ENCODE measurements at places on chromosomes 11 and 22. TPM values are rescaled to one million over a fixed set of nuclear protein-coding genes. Genes with fewer than 3 reads are reported as not detected.

The FIBIN gene
- 98.5 TPM for total RNA-seq

The KCNE3 gene
- total RNA-seq, result 0.72 TPM

The GTPBP1 gene
- total RNA-seq, result 37.7 TPM

The NCR3LG1 gene
- 9.4 TPM for total RNA-seq

The DDIAS gene
- 1.8 TPM for total RNA-seq

The IFITM10 gene
- total RNA-seq, result 159 TPM

The HORMAD2 gene
- total RNA-seq, result not detected

The PRR33 gene
- not detected for total RNA-seq

The DGCR6L gene
- 47.2 TPM for total RNA-seq

The UVRAG gene
- 15.7 TPM for total RNA-seq

The NAALAD2 gene
- 1.1 TPM for total RNA-seq

DNA sequence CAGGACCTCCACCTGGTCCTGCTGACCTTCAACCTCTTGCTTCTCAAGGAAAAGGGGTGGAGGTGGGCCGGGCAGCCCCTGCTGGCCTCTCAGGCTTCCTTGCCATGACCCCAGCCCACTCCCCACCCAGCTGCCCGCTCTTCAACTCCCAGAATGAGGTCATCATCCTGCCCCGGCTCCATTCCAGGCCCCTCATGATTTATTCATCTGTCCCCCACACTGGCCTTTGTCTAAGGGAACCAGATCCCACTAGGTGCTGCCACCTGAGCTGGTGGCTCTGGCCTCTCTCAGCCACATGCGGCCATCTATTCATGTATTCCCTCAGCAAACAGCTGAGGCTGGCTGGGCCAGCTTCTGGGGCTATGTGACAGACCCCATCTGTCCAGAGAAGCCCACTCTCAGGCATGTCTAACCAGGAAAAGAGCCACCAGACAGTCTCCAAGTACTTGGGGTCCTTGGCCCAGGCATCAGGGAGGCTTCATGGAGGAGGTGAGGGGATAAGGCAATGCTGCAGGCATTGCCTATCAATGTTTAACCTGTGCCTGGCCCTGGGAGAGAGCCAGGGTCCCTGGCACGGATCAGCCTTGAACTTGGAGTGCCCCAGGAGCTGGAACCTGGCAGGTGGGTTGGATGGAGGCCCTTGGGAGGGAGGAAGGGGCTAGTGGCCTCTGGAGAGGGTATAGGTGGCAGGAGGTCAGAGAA, 2.2 kb upstream of the CABP2 start:
- no peak for DNase-seq

- DNase-seq, result no peak
These were observed 199.5 kb downstream of the MYO18B start for GRCh38 chr22:25941365-25941960.

DNA sequence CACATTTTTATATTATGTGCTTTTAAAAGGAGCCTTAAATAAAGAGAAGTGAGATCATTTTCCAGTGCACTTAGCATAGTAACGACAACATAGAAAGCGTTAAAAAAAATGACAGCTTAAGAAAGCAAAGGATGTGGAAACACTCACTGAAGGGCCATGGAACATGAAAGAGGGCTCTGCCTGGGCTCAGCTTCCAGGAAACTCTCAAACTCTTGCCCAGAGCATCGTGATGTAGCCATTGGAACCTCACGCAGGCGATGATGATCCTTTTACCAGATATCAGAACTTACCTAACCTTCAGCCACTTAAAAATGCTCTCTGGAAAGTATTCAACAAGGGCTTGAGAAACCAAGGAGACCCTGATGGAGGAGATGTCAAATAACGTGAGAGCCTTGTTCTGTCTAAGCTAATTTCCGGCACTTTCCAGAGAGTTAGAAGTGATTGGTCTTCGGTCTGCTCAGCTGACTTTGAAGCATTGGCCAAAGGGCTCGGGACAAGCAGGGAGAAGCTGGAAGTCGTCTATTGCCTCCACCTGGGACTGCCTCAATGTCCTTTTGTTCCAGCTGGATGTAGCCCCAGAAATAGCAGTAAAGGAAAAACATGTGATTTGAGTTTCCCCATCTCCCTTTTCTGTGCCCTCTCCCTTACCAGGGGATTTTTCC, 21.5 kb upstream of the ETS1 start:
- DNase-seq, result no peak

DNA sequence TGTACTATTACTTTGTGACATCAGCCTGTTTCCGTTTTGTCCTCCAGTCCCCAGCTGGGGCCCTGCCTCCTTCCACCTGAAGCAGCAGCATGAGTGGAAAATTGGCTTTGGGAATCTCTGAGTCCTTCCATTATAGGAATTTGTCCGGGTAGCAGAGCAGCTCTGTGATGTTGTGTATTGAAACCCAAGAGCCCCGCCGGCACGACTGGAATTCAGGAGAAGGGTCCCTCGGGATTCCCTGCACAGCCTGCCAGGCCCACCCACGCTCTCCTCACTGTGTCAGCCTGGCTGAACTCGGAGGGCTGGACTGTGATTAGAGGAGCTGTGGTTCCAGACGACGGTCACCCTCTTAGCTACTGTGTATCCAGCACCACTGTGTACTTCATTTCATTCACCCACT, 18.8 kb upstream of the TSPAN18 start:
- DNase-seq, result no peak

DNA sequence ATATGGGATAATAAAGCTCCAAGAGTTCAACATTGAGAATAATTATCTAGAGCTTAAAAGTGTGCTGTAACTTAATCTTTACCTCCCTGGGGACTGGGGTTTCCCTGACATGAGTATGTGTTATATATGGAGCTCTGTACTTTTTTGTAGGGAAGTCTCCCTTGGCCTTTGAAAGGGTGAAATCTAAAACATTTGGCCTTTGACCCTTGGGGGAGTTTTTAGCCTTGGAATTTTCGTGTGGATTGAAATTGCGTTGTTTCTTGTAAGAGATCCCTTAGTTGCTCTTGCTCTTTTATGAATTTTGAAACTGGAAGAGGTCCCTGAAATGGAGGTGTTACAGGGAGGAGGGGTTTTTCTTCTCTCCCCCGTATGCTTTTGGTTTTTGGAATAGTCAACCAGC, 450.0 kb downstream of the NELL1 start:
- DNase-seq, result no peak

DNA sequence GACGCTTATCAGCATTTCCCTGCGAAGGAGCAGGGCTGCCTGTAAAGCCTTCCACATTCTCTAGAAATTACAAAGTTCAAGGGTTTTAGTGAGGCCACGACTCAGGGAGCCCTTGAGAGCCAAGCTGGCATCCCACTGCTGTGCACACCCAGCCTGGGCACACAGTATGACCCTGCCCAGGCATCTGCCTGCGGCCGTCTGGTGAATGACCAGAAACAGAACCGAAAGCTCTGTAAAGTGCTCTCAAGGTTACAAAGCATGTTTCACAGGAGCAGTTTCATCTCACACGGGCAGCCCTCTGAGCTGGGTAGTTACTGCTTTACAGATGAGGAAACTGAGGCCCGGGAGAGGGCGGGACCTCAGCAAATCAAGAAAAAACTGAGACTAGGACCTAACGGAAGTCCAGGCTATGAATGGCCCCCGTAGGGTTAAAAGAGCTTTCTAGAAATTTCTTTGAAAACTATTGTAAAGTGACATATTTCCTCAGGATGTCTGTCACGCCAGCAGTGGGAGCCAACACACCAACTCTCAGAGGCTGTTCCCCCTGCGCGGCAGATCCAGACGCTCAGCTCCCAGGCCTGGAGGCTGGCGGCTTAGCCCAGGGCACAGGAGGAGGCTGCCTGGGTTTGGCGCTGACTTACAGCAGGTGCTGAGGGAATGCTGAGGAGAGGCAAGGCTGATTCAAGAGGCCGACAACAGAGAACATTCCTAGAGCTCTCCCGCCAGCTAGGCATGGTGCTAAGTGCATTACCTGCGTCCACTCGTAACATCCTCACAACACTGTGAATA, 7.7 kb upstream of the TCF20 start:
- DNase-seq, result peak; percentile 50

GRCh38 chr11:63680834-63681320, 423 bp upstream of the RTN3 start:
- DNase-seq, result no peak

DNA sequence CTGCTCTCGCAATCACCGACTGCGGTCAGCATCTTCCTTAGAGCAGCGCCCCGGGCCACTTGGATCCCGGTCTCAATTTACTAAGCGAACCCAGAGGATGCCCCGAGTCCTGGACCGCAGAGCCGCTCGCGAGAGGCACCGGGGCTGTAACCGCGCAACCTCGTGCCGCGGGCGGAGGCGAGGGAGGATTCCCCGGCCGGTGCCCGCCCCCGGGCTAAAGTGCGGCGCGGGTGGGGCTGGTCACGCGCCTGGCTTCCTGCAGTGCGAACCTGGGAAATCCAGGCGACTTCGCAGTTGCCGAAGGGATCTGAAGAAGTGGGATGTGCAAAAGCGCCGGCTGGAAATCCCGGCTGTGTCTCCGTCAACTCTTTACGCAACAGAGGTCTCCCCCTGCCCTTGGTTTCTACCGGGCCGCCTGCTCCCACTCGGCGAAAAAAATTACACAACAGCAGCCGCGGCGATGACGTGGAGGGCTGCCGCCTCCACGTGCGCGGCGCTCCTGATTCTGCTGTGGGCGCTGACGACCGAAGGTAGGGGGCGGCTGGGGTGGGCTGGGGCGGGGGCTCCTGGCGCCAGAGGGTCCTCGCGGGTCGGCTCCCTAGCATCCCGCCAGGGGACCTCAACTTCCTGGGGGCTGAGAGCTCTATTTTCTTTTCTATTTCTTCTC, at the start of gene NCR3LG1:
NCR3LG1 (plus strand) TSS at position 291 of the 667 bp plus-strand sequence; CDS start at position 461, 170 bp downstream.
- no peak for DNase-seq

DNA sequence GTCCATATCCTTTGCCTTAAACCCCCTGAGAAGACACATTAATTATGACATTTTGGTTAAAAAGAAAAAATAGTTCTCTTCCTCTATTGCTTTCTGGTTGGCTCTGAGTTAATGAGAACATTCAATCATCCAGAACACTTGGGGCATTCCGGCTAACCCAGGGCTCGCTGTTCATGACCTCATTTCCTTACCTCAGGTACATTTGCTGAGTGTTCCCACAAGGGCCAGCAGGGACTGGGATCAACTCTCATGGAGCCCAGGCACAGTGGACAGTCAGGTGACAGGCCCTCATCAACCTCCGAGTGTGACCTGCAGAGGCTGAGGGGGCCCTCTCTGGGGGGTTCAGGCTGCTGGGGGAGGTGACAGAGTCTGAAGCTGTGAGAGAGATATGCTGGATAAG, 98.9 kb downstream of the MYO18B start:
- no peak for DNase-seq

DNA sequence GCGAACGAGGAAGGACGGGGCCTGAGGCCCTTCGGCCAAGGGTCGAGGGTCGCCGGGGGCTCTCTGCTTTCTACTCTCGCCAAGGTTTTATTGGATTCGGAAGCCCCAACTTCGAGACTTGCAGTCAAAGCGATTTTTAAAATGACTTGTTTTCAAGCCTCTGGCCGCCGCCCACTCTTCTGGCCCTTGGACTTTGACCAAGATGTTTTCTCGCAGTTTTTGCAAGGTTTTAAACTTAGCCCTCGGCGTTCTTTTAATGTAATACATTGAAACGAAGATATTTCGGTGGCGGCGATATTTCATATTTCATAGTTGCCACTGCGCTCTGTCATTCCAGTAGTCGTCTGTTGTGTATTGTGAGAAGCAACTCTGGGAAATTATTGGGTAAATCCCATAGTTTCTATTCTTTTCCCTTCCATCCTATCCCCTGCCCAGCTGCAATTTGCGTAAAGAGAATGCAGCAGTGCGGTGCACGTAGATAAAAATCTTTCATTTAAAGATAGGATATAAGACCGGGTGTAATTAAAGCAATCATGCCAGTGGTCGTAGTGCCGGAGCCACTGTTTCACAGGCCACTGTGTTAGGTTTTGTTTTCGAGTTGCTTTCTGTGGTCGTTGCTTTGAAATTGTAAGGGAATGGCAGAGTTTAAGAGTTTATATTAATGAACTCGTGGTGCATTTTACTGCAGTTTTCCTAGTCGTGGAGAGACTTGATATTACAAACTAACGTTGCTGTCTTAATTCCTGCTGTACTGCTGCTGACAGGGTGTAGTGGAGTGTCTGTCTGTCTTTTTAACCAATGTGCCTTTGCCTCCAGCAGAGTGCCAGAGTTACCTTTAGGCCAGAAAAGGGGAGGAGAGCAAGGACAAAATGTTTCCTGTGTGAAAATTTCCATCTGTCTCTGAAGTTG, 702 bp downstream of the BIRC2 start:
- no peak for DNase-seq

DNA sequence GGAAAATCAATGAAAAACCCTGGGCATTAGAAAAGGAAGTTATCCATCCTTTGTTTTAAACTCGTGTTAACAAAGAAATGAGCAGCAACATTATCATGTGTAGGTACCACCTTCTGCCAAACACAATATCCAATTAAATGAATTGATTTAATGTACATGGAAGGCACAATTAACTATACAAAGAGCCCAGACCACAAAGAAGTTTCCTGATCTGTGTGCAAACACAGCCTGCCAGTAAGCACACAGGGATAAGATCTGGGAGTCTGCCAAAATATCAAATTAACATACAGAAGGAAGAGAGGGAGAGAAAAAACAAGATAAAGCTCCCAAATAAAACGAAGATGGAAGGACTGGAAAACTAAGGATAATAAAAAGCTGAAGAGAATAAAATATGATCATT, 54.1 kb upstream of the SLC25A1 start:
- DNase-seq, result no peak

DNA sequence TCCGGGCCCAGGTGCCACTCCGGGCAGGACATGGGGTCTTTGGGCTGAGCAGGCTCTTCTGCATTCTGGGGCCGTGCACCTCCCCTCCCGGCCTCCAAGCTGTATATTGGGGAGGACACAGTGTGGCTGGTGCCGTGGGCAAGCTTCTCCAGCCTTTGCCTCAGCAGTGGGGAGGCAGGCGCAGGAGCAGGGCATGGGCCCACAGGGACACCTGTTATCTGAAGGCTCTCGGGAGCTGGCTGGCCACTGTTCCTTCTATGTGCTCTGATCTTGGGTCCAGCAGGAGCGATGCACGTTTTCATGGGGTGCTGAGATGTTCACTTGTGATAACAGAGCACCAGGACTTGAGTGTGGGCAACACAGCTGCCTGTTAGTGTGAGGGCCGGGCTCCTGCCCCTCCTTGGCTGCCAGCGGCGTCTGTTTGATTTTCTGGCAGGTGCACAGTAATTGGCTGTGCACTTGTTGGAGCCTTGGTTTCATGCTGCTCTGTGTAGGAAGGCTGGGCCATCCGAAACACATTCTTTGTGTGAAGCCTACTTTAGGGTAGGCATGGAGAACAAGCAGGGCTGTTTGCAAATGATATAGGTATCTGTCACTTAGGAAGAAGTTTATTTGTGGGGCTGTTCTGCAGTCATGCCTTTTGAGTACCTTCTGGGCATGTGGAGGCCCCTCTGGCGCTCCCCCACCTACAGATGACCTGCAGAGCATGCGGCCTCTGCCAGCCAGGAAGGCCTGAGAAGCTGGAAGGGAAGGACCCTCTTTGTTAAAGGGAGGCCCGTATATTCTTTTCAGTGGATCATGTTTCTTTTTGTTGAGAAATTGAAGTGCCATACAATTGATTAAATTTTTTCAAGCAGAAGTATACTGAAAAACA, 201.5 kb downstream of the TBC1D22A start:
- DNase-seq, result no peak

DNA sequence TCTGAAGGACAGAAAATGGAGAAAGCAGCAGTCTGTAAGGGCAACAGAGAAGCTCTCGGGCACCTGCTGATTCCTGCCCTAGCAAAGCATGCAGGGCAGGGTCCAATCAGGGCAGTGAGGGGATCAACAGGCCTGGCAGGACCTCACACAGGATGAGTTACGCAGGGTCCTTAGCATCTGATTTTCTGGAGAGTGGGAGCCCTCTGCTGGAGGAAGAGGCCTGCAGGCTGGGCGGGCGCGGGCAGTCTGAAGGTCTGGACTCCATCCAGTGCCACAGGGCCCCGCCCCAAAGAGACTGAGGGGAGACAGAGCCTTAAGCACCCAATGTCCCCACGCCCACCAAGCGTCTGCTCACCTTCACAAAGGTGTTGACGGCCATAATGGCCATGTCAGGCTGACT, 28.9 kb downstream of the AP1B1 start:
- no peak for DNase-seq

Measured in chondrocyte (in vitro differentiated cells).